ENCODE measurements at places on chromosomes 1 and 21. TPM values are rescaled to one million over a fixed set of nuclear protein-coding genes. Genes with fewer than 3 reads are reported as not detected.

AIRE gene
- 2.7 TPM for total RNA-seq

RRAGC gene
- total RNA-seq, result 30.8 TPM

CTH gene
- 19.6 TPM for total RNA-seq

PGLYRP3 gene
- not detected for total RNA-seq

GCSAML gene
- total RNA-seq, result not detected

MAP1LC3C gene
- total RNA-seq, result not detected

Measured in endodermal cell (in vitro differentiated cells).